ENCODE measurements at places on chromosomes 5 and 9.

DNA sequence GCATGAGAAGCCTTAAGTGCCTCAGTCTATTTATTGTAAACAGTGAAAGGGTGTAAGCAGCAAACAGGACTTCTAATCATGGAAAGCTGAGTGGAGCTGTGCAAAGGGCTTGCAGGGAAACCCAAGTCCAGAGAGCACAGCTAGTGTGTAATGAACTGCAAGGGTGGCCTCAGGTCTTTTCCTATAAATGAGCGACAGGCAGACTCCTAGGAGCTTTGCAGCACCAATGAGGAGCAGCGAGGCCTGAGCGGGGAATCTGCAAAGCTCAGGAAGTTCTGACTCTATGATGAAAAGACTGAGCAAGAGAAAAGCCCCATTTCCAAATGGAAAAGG lies 250.1 kb upstream of the MAP3K1 start:
- DNase-seq: no peak

DNA sequence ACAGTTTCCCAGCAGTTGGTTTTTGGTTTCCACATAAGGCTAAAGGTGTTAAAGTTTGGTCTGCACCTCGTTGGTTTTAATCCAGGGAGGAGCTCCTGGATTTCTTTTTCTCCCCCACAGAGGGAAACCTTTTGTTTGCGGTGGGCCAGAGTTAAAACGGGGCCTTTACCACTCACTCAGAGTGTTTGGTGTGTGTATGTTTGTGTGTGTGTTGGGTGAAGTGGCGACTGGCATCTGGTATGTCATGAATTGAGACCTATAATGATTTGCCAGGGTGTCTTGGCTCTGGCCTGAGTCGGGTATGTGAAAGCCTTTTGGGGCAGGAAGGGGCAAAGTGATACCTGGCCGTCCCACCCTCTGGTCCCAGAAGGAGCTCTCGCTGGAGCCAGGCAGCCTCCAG lies 30.9 kb downstream of the FAXDC2 start:
- no peak for DNase-seq

DNA sequence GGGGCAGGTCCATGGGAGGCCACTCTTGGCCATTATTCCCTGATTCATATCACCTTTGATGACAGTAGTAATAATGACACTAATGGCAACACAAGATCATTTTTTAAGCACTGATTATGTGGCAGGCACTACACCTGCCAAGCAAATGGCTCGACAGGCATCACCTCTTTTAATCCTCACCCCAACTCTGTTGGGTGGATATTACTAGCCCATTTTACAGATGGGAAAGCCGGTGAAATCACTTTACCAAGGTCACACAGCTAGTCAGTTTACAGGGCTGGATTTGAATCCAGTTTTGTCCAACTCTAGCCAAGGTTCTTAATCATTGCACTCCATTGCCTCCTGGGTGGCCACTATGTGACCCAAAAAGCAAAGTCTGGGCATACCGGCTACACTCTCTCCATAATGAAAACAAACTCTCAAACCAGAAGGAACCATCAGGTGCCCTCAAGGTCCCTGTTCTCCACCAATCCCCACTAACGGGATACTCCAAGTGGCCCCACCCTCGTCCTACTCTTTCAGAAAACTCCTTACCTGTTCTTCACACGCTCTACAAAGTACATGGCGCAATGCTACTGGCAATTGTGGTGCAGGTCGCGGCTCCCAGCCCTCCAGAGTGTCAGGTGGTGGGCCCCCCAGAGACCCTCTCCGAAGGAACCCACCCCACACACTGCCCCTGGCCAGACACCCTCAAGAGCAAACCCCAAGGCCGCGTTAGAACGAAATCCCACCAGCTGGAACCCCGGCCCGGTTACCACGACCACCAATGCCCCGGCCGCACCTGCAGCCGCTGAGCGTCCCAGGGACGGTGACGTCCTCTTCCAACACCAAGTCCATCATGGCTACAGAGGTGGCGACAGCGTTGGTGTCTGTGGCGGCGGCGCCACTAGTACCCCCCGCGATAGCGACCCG lies 572 bp downstream of the CDK5RAP2 start:
- DNase-seq: no peak

GRCh38 chr9:90505695-90506094 lies 136.9 kb downstream of the DIRAS2 start:
- DNase-seq: no peak

DNA sequence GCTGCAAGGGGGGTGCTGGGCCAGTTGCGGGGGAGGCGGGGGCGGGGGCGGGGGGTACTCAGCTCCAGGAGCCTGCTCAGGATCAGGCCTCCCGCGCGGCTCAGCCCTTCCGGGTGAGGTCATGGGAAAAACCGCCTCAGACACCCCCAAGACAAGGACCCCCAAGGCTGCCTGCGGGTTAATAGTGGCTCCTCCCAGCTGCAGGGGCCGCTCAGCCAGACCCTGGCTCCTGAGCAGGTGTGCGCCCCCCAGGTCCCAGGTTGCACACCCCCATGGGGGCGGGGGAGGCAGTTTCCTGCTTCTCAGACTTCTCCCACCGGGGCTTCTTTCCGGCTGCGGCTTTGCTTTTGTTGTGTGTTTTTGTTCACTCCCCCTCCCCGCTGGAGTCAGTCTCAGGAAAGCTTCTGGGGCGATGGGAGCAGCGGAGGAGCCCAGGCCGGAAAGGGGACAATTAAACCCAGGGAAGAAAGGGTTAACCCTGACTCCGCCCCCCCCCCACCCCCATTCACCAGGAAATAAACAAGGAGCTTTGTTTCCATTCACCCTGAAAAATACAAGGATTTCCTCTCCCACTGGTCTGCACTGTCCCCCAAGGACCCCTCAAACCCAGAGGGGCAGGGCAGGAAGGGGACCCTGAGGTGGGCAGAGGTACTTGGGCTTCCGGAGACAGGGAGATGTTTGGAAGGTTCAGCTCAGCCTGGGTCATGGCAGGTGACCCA lies 42.3 kb upstream of the NOTCH1 start:
- DNase-seq: no peak

Data from stimulated activated CD4-positive, alpha-beta T cell treated with anti-CD3 and anti-CD28 coated beads, TNF-alpha, amount 100 ng/mL, for 48 hours (primary cell).